ENCODE measurements at places on chromosomes 5 and 9. TPM values are rescaled to one million over a fixed set of nuclear protein-coding genes. Genes with fewer than 3 reads are reported as not detected.

The MCIDAS gene
- 2.5 TPM for total RNA-seq

The APBA1 gene
- total RNA-seq = 0.10 TPM

The DMRT3 gene
- not detected for total RNA-seq

The PPP2R2B gene
- total RNA-seq = 0.15 TPM

The CATSPER3 gene
- total RNA-seq = 0.59 TPM

The PLEKHG4B gene
- 0.78 TPM for total RNA-seq
